Hematopoietic multipotent progenitor cell treated with erythropoietin and hydrocortisone succinate and interleukin-3 and kit ligand, for 8 days (in vitro differentiated cells): ENCODE measurements at places on chromosomes 11 and 22.

DNA sequence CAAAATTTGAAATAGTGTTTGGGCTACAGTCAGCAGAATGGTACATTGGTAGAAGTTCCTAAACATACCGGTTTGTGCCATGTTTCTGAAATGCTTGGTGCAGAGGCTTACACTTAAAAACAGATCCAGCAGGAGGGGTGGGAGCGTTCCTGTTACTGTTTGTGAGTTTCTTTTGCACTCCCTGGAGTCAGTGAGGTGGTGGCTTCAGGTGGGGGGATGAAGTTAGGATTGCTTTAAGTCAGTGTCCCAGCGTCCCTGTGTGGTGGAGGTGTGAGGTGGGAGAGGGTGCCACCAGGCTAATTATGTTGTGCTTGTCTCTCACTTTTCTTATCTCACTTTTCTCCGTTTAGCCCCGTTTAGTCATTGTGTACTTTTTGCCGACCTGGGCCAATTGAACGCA is 9.7 kb downstream of the TNRC6B start:
- DNase-seq, result no peak

DNA sequence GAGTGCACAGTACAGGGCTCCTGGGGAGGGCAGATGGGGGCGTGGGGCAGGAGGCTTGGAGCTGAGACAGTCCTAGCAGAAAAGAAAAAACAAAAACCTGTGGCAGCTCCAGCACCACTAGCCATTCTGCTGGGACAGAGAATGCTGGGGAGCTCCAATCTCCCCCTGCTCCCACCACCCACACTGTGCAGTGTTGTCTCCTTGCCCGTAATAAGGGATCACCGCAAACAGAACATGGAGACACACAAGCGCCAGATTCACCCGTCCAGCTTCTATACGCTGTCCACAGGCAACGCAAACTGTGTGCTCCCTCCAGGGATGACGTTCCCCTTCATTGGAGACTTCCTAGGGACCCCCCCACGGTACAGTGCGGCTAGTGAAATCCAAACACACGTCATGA is 31.4 kb downstream of the OPCML start:
- no peak for DNase-seq

DNA sequence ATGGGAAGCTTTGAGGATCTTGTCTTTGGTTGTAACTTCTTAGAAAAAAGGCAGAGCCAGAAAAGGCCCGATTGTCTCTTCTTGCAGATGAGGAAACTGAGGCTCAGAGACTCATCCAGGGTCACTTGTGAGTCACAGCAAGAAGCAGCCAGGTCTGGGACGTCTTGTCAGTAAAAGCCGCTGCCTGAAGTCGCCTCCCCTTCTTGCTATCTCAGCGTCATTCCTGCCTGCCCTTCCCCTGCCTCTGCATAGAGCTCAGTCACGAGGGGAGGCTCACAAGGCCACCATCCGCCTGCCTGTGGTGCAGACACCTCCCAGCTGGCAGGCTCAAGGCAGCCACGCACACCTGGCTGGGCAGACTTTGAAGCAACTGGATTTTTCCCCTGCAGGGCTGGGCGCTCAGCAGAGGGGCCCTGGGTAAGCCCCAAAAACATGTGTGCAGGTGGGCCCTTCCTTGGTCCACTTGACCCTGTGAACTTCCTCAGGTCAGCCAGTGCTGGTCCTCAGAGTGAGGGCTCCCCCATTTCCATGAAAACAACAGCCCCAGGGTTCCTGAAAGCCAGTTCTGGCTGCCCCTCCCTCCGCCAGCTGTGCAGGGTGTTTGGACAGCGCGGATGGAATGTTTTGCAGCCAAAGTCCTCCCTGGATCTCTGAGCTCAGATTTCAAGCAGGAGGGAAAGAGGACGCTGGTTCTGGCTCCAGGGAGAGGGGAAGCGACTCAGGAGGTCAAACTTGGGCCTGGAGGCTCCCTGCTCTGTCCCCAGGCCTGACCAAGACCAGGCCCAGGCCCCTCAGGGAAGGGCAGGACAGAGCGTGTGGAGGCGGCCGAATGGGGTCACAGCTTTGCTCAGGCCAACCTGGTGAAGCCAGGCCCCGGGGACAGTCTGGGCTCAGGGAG is 6.0 kb upstream of the RAB3IL1 start:
- DNase-seq, result peak; percentile 91

DNA sequence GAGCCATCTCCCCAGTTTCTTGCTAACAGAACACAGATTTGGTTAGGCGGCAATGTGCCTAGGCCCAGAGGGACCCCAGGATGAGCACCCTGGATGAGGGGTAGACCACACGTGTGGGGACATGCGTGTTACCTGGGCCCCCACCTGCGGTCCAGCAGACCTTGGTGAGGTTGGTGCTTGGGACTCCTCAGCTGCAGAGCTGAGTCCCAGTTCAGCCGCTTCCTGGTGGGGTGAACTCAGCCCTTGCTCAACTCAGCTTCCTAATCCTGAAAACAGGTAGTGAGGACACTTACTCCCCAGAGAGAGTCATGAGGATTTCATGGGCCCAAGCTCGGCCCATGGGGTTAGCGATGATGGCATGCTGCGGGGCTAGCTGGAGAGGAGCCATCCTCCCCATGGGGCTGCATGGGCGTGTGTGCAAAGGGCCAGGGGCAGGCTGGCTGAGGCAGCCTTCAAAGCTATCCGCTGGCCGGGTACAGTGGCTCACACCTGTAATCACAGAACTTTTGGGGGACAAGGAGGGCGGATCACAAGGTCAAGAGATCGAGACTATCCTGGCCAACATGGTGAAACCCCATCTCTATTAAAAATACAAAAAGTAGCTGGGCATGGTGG is 46.9 kb upstream of the SHISAL1 start:
- no peak for DNase-seq

DNA sequence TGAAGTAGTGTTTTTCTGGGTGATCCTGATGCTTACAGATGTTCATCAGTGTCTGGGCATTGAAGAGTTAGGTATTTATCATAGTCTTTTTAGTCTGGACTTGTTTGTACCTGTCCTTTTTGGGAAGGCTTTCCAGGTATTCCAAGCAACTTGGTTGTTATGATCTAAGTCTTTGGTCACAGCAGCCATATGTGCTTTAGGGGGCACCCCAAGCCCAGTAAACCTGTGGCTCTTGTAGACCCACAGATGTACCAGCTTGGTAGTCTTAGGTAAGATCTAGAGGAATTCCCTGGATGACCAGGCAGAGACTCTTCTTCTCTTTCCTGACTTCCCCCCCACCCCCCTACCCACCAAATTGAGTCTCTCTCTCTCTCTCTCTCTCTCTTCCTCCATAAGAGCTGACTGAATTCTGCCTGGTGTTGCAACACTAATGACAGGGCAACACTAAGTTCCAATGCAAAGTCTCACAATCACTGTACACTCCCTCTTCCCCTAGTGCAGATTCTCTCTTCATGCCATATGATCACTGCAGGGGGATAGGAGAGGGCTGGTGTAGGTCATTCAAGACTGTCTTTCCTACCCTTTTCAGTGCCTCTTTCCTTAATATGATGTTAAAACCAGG is 24.5 kb upstream of the MMP8 start:
- DNase-seq, result no peak

- DNase-seq, result no peak
Measured at GRCh38 chr22:37014835-37015586, 4.2 kb downstream of the TST start.

GRCh38 chr11:13761716-13762115 is 93.2 kb downstream of the FAR1 start:
- DNase-seq, result no peak

- peak; percentile 88 for DNase-seq
Measured at GRCh38 chr11:119196833-119197483, 9.2 kb upstream of the CBL start.

DNA sequence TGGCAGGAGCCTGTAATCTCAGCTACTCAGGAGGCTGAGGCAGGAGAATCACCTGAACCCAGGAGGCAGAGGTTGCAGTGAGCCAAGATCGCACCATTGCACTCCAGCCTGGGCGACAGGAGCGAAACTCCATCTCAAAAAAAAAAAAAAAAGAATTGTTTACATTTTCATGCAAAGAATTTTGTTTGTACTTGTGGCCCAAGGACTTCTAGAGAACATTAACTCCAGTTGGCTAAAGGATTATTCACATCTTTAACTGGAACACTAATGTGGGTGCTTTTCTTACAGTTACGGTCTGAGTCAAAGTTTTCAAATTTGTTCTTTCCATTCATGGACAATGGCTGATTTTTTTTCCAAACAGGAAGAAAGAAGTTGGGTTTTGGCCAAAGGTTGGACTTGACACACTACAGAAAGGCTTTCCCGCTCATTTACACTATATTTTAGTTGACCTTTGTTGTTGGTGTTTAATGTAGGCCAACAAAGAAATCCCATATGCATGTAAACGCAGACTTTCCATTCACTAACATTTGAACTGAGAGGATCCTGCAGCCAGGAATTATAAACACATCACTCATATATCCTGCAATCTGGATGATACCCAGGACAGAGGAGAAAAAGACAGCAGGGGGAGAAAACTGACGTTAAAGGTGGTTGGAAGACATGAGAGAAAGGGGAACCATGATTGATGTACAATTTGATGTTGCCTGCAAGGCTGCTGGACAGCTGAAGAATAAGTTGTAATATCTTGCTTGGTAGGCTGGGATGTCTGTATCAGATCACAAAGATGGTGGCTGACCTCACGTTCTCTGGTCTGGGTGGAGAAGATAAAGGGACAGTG is 13.1 kb downstream of the POU2AF1 start:
- DNase-seq, result no peak

GRCh38 chr11:111177037-111177871 is 68.3 kb upstream of the POU2AF2 start:
- DNase-seq, result no peak

DNA sequence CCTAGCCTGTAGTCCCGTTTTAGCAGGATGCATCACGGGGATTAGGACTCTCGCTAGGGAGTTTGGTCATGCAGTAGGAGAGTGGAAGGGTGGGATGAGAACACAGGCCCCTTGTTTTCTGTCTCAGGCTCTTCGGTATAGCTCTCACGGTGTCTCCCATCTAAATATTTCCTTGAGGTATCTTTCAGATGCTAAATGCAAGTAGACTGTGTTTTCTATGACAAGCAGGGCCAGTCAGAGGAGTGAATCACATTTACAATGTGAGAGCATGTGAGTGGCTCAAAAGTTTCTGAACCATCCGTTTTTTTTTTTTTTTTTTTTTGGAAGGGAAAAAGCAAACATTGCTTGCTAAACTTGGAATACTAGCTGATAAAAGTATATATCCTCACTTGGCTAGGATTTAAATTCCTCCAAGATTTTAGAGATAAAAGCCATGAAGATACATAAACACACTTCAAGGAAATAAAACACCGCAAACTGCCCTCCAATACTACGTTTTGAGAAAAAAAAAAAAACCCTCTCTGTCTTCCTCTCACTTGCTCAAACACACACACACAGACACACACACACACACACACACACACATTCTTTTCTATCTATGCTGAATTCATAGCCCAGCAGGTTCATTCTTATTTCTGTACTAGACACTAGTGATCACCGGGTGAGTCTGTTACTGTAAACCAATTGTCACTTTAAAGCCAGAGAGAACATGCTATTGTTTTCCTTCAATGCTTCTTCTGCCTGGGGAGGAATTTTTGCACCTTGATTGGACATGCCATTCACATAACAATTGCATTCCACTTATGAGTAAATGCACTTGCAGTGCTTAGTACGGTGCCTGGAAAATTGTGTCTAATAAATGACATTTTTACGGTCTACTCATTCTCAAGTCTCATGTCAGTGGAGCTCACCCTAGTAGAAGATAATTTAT is 224.6 kb upstream of the CCDC90B start:
- DNase-seq, result no peak
